Motor neuron (in vitro differentiated cells): ENCODE measurements at places on chromosomes 4 and X. TPM values are rescaled to one million over a fixed set of nuclear protein-coding genes. Genes with fewer than 3 reads are reported as not detected.

GRCh38 chr4:153072661-153073060, 131.6 kb upstream of the TRIM2 start:
- no peak for ATAC-seq

Gene PAGE5
- total RNA-seq: not detected in 2 replicates

DNA sequence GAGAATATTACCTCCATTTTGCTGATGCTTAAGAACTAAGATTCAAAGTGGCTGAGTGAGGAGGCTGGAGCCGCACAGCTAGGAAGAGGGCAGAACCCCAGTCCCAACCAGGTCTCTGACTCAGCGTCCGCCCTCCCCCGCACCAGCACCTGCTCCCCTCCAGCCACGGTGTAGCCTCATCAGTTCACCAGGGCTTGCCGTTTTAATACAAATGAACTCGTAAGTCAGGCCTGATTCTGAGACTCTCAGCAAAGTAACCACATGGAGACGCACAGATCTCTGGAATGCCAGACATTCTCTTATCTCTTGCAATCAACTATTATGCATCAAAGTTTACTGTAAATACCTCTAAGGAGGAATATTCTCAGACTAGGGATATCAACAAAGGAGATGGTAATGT, 52.4 kb downstream of the ENPP6 start:
- peak; percentile 61 for ATAC-seq

DNA sequence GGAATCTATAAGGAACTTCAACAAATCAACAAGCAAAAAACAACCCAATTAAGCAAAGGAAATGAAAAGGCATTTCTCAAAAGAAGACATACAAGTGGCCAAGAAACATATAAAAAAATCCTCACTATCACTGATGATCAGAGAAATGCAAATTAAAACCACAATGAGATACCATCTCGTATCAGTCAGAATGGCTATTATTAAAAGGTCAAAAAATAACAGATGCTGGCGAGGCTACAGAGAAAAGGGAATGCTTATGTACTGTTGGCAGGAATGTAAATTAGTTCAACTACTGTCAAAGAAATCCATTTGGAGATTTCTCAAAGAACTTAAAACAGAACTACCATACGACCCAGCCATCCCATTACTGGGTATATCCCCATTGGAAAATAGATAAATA, 292.4 kb upstream of the FAT1 start:
- no peak for ATAC-seq

GRCh38 chr4:157389741-157390140, 169.2 kb downstream of the GRIA2 start:
- no peak for ATAC-seq
